Trophoblast cell (in vitro differentiated cells and primary cell): ENCODE measurements at places on chromosomes 13 and 19.

DNA sequence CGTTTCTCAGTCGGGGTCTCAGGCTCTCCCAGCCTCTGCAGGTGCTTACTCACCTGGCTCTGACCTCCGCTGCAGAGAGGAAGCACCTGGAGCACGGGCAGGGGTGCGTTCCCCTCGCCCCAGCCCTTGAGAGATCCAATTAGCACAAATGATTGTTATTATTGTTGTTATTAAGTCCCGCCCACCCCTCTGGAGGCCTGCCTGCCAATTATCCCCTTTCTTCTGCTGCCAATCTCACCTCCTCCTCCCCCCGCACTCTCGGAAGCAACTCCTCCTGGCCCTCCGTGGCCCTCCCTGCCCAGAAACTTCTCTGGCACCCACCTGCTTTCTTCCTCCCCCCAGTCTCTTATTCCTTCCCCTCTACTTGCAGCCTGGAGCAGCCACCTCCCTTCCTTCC is 8.8 kb downstream of the ZNF787 start:
- no peak for DNase-seq

GRCh38 chr13:53732664-53733063 is 704.1 kb downstream of the OLFM4 start:
- no peak for DNase-seq

DNA sequence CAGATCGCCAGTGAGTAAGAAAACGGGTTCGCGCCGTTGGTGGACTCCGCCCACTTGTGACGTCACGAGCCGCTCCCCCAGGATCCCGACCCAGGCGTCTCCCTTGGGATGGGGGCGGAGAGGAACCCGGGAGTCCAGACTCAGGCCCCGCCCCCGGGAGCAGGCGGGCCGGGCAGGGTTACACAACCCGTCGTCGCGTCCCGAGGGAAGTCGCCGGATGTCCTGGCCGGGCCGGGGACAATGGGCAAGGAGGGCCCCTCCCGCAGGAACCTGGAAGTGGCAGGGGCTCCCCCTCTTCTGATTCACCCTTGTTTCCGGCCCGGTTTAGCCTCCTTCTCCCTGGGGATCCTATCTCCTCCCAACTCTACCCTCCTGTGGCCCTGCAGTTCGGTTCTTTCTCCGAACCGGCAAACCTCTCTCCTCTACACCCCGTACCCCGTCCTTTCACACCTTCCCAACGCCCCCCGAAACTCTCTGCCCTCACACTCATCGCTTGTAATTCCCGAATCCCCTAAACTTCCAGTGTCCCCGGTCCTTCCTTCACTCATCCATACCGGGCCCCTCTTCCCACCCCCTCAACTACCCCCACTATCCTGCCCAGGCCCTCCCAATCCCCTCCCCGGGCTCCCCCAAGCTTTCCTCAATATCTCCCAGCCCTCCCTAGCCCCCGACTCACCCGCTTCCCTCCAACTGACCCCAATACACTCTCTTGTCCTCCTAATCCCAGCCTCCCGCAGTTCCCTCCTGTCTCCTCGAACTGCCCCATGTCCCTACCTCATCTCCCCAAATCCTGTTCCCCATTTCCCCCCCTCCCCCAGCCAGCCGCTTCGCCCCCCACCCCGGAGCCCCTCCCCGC is 20.0 kb upstream of the ERCC1 start:
- peak; percentile 97 for DNase-seq

GRCh38 chr19:27971071-27971470 is 1241.9 kb downstream of the UQCRFS1 start:
- DNase-seq, result peak; percentile 47

DNA sequence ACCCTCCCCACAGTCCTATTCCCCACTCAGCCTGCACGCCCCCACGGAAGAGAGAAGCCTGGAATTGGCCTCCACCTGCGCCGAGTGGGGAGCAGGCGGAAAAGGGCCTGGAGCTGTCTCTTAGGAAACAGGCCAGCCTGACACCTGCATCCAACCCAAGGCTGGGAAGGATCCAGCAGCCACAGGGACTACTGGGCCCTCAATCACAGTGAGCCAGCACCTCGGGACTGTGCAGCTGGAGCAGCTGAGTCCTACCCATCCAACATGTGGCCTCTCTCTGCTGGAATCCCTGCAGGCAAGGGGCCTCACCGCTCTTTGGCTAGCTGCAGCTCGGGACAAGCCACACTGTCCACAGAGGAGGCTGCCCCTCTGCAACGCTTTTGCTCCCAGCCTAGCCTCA is 8.3 kb upstream of the EPHX3 start:
- DNase-seq, result no peak

- peak; percentile 82 for DNase-seq
These were observed 10.0 kb downstream of the NDUFB7 start for GRCh38 chr19:14561847-14562351.

GRCh38 chr19:33297401-33298145 is 4.8 kb downstream of the CEBPA start:
- peak; percentile 64 for DNase-seq

DNA sequence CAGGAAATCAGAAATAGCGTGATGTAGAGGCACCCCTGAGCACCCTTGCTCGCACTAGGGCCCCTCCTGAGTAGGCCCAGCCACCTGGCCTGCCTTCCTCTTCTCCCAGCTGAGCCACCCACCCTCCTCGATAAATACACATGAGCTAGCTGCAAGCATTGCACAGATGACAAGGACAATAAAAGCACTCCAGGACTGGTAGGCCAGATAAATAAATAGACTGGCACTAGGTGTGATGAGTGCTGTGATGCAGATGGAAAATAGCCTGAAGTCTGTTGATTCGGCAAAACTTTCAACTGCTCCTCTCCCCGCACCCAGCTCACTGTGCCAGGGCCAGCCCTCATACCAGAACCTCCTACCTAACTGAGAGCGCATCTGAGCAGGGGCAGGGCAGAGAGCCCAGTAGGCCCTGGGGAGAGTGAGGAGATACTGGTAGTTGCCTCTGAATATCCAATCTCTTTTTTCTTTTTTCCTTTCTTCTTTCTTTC is 54.5 kb upstream of the GPI start:
- no peak for DNase-seq

DNA sequence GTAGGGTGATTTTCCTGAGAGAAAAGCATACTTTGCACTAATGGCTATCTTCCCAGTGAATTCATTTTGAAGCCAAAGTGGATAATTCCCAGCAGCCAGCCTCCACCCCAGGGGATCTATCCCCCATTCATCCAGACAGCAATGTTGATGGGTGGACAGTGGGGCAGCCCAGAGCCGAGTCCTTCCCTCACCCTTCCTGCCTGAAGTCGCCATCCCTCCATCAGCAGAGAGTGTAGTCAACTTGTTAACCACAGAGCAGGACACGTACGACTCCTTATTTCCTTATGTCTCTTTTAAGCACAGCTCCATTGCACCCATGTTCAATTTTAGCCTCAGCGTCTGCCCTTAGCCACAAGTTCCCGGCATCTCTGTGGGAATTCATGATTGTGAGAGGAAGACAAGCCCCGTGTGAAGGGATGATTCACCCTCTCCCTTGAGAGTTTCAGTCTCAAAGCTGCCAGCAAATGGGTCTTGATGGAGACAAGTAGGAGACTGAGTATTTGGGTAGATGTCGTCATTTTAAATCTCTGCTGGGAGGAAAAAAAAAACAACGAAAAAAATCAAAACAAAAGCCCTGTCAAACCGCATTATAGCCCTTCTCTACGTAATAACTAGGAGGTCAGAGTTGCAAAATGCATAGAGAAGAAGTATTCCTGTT is 58.3 kb upstream of the MEDAG start:
- DNase-seq, result no peak

DNA sequence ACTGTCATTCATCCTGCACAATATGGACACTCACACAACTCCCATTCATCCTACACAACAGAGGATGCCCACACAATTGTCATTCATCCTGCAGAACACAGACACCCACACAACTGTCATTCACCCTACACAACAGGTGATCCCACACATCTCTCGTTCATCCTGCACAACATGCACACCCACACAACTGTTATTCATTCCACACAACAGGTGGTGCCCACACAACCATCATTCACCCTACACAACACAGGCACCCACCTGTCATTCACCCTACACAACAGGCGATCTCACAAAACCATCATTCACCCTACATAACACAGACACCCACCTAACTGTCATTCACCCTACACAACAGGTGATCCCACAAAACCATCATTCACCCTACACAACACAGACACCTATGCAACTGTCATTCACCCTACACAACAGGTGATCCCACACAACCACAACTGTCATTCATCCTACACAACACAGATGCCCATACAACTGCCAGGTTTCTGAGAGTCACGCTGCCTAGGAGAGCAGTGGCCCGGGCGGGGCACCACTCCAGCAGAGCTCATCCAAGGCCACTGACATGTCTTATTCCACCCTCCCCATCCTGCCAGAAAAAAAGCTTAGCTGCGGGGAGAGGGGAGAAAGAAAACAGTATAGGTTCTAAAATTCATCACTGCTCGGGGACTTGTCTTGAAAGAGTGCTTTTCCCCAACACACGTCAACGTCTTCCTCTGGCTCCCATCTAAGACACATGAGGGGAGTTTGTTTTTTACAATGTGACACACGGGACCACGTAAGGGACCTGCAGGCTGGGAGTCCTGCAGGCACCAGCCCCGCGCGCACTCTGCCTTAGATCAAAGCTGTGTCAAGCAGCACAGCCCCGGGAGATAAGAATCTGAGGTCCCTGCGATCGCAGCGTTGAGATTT is 44.0 kb downstream of the KLF2 start:
- no peak for DNase-seq
